Stimulated activated CD4-positive, alpha-beta T cell treated with anti-CD3 and anti-CD28 coated beads, TNF-alpha, amount 100 ng/mL, for 24 hours (primary cell): ENCODE measurements at places on chromosomes 2 and 18.
A peak's percentile ranks its signal among the peaks of the same experiment; 100 is the strongest.

- no peak for DNase-seq
These were observed 20.8 kb downstream of the TNFRSF11A start for GRCh38 chr18:62345909-62346308.

- DNase-seq = no peak
These were observed 131.2 kb downstream of the TMEM18 start for GRCh38 chr2:545711-546650.

DNA sequence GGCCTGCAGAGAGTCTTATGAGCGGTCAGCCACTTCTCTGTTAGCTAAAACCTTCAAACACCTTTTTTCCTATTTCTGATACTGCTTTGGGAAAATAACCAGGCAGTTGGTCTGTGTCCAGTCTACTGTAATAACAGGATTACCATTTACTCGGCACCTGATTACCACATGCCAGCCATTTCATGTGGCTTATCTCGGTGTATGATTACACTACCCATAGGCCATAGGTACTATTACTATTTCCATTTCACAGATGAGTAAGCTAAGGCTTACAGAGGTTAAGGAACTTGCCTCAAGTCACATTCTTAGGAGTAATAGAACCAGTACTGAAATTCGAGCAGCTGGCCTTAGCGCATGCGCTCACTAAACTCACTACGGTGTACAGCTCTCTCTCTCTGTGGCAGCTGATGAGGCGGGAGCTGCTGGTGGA is 147.2 kb upstream of the L3MBTL4 start:
- no peak for DNase-seq

- no peak for DNase-seq
These were observed 125.7 kb upstream of the HAAO start for GRCh38 chr2:42918041-42918440.

DNA sequence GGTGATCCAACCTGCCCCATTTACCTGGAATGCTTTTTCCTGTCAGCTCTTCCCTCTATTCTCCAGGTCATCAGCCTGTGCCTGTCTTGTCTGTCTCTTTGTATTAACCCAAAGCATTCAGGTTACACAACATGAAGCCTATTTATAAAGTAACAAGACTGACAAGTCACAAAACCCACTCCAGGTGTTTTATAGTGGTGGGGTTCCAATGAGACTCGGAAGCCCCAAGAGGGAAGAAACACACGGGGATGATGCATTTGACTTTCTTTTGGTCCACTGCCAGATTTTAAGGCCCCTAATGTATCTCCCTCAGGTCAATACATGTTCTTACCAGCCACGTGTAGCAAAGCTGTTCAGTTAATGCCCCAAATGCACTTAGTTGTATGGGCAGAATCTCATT is 27.5 kb downstream of the TGFA start:
- DNase-seq = no peak

DNA sequence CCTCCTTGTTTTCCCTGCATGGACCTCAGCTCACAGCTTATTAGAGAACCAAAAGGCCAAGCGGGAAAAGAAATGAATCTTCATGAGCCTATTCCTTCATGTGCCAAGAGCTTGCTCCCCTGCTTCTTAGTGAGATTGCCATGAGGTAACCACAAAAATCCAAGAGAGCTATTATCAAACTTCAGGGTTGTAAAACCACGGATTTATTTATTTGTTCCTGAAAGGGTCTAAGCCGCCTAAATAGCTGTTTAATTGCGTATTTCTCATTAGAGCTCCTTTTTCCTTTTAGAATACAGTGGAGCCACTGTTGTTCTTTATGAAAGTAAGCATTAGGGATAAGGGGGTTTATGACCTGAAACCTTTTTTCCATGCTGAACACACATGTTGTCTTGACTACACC is 58.0 kb downstream of the SRD5A2 start:
- no peak for DNase-seq

DNA sequence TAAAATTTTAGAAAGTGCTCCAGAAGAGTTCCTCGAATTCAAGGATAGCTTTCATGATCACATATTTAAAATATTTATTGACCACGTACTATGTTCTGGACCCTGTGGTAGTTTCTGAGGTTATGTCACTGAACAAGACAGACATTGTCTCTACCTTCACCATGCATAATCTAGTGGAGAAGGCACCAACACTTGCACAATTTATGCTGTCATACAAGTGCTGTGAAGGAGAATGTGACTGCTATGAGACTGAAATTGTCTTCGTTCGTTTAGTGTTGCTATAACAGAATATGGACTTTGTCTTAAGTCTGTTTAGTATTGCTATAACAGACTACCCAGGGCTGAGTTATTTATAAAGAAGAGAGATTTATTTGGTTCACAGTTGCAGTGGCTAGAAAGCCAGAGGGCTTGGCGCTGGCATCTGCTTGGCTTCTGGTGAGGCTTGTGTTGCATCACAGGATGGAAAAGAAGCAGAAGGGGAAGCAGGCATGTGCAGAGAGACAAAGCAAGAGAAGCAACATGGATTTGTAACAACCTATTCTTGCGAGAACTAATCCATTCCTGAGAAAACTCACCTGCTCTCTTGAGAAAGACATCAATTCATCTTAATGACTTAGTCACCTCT is 50.0 kb upstream of the RFX8 start:
- DNase-seq = no peak

GRCh38 chr18:79389689-79390088 is 6.0 kb upstream of the NFATC1 start:
- no peak for DNase-seq

- no peak for DNase-seq
These were observed 279.6 kb upstream of the ID2 start for GRCh38 chr2:8402222-8402621.

GRCh38 chr2:67702284-67702683 is 305.2 kb downstream of the ETAA1 start:
- DNase-seq = no peak

DNA sequence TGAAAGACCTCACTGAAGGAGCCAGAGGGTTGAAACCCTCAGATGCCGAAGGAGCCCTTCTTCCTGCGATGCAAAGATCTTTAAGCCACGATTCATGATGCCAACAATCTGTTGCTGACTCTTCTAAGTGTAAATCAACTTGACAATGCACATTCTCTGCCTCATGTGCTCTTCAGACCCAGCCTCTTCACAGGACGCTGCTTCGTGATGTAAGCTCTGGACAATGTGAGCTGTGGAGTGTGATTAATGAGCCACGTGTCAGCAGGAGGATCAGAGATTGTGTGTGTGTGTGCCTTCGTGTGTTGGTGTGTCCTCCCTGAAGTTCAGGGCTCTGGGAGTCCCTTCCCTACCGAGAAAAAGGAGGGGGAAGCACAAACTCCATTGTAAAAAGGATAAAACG is 26.5 kb upstream of the TWIST2 start:
- no peak for DNase-seq

GRCh38 chr2:233412405-233412804 is 58.1 kb downstream of the DGKD start:
- DNase-seq = no peak

GRCh38 chr18:54278615-54279014 is 9.3 kb downstream of the POLI start:
- DNase-seq = no peak

GRCh38 chr2:182941919-182942318 is 75.5 kb upstream of the FRZB start:
- no peak for DNase-seq

- DNase-seq = no peak
These were observed 7.9 kb downstream of the ERFE start for GRCh38 chr2:238166391-238167343.

DNA sequence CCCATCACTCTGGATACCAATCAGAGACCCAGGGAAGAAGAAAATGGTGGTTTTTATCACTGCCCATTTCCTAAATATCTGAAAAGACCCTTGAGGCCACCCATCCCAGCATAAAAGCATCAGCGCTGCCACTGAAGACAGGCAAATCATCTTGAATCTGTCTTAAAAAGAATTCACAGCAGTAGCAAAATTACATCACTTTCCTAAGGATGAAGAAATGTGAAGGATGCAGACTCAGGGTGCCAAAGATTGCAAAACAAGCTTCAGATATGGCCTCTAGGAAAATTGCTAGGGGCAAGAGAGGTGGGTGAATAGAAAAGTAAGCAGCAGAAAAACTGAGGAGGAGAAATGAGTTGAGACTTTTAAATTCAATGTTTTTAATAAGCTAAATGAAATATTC is 70.0 kb downstream of the SLC25A12 start:
- no peak for DNase-seq

DNA sequence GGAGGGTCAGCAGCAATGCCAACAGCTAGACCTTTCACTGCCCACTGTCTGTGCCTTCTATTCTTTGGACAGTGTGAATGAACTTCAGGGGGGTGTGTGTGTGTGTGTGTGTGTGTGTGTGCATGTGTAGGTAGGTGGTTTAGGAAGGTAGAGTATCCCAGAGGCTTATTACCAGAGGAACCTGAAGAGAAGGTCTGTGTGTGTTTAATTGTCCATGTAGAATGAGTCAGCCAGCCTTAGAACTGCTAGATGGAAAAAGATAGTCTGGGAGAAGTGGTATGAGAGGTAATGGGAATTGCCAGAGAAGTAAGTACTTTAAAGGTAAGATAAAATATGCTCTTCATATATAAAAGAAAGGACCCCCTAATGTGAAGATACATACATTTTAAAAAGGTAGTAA is 522.2 kb downstream of the PIK3C3 start:
- no peak for DNase-seq

DNA sequence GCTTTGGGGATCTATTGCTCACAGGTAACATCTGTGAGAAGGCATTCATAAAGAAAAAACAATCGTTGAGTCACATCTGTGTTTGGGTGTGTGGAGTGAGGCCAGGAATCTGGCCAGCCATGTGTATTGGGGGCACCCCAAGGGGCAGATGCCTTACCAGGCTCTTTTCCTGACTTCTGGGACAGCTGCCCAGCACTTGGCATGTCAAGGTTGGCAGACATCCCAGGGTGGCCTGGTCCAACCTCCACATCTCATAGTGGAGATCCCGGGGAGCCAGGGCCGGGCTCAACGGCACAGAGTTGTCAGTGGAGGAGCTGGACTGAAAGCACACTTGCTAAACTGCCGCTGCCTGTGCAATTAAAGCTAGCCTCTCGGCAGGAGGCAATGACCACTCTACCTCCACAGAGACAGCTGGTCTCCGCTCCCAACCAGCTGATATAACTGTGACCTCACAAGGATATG is 75.3 kb upstream of the MGAT4A start:
- DNase-seq = no peak

- peak; percentile 74 for DNase-seq
These were observed at the start of gene PLEKHH2 for GRCh38 chr2:43637030-43637803. TSS of gene PLEKHH2 (plus strand) at chr2:43637260. CDS start at chr2:43644674, 7,414 bp downstream.

DNA sequence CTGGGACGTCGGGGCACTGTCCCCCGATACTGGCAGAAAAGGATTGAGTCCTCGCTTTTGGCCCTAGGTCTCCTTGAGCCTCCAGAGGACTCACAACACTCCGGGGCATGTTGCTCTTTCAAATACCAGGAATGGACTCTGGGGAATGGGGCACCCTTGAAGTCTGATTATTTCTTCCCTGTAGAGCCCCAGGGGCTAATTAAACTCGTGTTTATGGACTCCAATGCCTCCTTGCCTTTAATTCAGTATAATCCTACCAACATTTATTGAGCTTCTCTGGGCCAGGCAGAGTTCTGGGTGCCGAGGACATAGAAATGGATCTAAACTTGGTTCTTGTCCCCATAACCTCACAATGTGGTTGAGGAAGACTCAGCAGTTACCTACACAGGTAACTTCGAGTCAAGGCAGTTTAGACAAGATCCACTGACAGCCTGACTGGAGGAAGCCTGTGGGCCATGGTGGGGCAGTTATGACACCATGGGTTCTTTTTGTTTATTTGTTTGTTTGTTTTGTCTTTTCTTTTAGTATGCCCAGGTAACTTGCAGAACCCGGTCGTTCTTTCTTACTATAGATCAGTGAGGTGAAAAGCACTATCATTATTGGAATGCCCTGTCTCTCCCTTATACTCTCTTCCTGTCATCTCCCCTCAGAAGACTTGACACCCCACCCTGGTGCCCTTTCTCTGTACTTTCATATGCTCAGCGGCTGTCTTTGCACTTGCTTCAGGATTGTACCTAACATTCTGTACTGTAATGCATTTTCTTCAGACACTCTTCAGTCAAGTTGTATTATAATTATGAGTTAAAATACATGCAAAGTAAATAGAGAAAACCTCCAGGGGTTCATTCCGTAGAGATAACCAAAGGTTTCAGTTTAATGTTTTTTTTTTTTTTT is 3.2 kb downstream of the CFLAR start:
- DNase-seq = no peak

- no peak for DNase-seq
These were observed 243.5 kb downstream of the ASXL3 start for GRCh38 chr18:33821503-33821902.

GRCh38 chr18:47680488-47680887 is 250.0 kb downstream of the SMAD2 start:
- no peak for DNase-seq

GRCh38 chr18:26813043-26813442 is 52.5 kb downstream of the AQP4 start:
- DNase-seq = no peak

- DNase-seq = no peak
These were observed 62.7 kb upstream of the ARL4C start for GRCh38 chr2:234559609-234560008.

DNA sequence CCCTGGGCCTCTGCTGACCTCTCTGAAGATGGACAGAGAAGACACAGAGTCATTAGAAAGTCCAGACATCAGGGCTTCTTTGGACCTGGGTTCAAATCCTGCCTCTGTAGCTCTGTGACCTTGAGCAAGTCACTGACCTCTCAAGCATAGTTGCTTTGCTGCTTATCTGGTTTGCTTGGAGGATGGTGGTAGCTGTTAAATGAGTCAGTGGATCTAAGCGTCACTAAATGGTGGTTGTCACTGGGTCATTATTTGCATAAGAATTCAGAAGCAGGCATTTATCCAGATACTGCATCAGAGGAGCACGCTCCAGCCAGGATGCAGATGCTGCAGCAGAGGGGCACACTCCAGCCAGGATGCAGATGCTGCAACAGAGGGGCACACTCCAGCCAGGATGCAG is 229.2 kb downstream of the GLI2 start:
- no peak for DNase-seq

GRCh38 chr2:109387221-109387735 is 226.5 kb downstream of the SEPTIN10 start:
- DNase-seq = no peak

GRCh38 chr2:133489641-133490410 is 78.4 kb downstream of the NCKAP5 start:
- DNase-seq = no peak

DNA sequence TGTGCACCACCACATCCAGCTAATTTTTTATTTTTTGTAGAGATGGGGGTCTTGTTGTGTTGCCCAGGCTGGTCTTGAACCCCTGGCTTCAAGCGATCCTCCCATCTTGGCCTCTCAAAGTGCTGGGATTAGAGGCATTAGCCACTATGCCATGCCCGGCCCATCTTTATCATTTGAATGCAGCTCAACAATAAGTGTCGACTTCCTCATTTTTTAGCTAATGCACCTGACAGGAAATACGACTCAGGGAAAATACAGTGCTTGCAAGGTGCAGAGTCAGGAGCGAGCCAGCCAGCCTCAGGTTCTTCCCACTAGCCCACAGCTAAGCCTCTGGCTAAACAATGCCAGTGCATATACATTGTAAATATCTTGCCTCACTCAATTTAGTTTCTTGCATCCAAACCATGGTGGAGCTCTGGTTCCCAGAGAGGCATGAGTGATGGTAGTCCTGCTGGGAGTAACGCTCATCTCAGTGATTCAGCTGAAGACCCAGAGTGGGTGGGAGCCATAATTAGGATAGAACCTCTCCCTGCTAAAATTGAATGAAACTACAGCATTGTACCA is 135.0 kb downstream of the TGIF1 start:
- no peak for DNase-seq

- DNase-seq = no peak
These were observed 37.8 kb downstream of the COMMD1 start for GRCh38 chr2:61943251-61943650.

- DNase-seq = no peak
These were observed 208.6 kb downstream of the MYO1B start for GRCh38 chr2:191453761-191454160.
